ENCODE measurements at places on chromosomes 4 and X. TPM values are rescaled to one million over a fixed set of nuclear protein-coding genes. Genes with fewer than 3 reads are reported as not detected.

Gene MAGEE2
- total RNA-seq: not detected

Gene SCML1
- total RNA-seq: 10.1 TPM

Gene ETDB
- total RNA-seq: not detected

Gene PRKG2
- total RNA-seq: 15.0 TPM

Gene MAGEC1
- not detected for total RNA-seq

Gene DMRTC1
- not detected for total RNA-seq

Gene FREM3
- total RNA-seq: 0.10 TPM

Gene DTHD1
- total RNA-seq: 0.39 TPM

Gene PRSS12
- 13.1 TPM for total RNA-seq

- DNase-seq: no peak
Measured at GRCh38 chr4:17132226-17132625, 233.8 kb upstream of the LDB2 start.

DNA sequence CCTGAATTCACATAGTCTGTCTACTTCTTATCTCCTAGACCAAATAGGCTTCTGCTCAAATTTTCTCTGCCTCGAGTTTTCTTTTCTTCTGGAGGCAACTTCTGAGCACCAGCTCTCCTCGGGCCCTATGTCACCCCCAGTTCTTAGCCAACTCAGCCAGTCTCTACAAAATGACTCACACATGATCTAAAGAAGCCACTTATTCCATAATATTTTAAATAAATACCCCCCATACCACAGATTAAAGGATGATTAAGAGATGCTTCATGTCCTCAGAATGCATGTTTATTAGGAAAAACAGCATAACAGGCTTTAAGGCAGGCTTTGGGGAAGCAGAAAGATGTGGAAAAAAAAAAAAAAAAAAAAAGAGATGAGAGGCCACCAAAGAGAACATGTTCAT lies 36.6 kb upstream of the DDX53 start:
- DNase-seq: no peak

DNA sequence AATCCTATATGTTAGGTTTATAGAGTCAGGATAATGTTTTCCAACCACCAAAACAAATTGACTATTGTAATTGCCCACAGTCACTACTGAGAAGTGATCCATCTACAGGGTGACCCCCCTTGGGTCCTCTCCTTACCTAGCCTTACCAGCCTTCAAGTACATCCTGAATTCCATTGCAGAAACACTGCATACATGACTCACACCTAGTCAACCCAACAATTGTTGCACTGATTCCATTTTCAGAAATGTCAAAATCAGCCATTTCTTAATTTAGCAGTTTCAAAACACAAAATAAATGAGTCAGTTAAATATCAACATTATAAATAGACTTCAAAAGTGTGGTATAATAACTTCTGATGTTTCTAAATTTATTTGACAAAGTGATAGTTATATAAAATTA lies 106.3 kb upstream of the TNIP3 start:
- no peak for DNase-seq

- no peak for DNase-seq
Measured at GRCh38 chrX:80876877-80877276, 67.2 kb upstream of the BRWD3 start.

- DNase-seq: no peak
Measured at GRCh38 chrX:30654989-30655607, 1.9 kb downstream of the GK start.

DNA sequence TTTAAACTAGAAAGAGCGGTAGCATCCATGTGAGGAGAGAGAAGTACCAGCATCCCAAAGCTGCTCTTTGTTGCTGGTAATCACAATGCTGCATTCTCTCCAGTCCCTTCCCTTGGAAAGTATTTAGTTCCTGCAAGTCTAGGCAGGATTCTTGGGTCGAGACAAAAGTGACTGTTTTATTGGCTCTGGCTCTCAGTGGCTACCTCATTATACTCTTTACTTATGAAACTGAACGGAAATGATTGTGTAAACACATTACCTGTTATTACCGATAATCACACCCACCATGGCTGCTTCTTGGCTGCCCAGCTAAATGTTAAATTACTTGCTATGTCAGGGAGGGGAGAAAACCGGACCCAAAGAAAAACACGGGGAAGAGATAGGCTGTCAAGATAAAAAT lies 26.2 kb downstream of the ATXN3L start:
- DNase-seq: no peak

GRCh38 chr4:99180382-99181070 lies 36.4 kb upstream of the ADH4 start:
- DNase-seq: peak; percentile 19

DNA sequence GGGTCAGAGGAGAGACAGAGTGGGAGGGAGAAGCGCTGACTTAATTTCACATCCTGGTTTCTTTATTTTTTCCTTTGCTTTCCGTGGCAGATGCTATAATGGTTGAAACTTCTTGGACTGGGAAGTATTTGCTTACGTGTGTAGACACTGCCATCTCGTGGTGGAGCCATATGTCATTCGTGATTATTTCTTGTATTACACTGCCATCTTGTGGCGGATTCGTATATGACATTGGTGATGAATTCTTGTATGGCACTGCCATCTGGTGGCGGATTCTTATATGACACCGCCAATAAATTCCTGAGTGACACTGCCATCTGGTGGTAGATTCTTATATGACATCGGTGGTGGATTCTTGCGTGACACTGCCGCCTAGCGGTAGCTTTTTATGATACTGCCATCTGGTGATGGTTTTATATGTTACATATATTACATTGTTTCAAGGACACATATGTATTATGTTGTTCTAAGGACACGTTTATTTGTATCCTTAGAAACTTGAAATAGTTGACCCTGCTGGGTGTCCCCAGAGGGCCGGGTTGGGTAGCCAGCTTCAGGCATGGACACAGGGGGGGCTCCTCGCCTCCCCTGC lies 37.3 kb upstream of the CLCN4 start:
- peak; percentile 94 for DNase-seq

- no peak for DNase-seq
Measured at GRCh38 chr4:61049018-61049417, 151.1 kb upstream of the ADGRL3 start.

GRCh38 chr4:23923840-23924239 lies 34.0 kb upstream of the PPARGC1A start:
- no peak for DNase-seq

All from skin of body (tissue), 3 donors.